Neural progenitor cell (in vitro differentiated cells): ENCODE measurements at places on chromosomes 7 and 10. TPM values are rescaled to one million over a fixed set of nuclear protein-coding genes. Genes with fewer than 3 reads are reported as not detected.

- no peak for DNase-seq
Measured at GRCh38 chr7:94067047-94067446, 62.9 kb upstream of the BET1 start.

The DMTF1 gene
- total RNA-seq: 145 and 176 TPM in 2 replicates

GRCh38 chr10:99768556-99768955 lies 13.9 kb upstream of the ABCC2 start:
- peak; percentile 27 for DNase-seq

GRCh38 chr10:86944907-86945306 lies 12.5 kb downstream of the MMRN2 start:
- DNase-seq: no peak

The FAM25A gene
- not detected in 2 replicates for total RNA-seq

The ABCC2 gene
- total RNA-seq: 0.25 and 0.26 TPM in 2 replicates

DNA sequence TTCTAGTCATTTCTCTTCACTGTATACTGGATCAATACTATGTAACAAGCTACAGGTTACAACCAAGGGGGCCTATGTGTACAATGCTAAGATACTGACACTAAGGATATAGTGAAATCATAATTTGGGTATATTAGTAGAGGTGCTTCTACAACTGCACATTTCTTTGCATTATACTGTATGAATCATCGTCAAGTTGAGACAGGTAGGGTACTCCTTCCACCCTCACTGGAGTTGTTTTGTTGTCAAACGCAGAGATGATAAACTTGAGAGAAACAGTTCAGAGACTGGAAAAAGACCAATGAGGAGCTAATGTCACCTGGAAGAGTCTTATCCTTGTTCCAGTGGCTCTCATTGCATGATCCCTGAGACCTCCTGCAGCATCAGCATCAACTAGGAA lies 208.2 kb upstream of the PRPS1L1 start:
- no peak for DNase-seq

GRCh38 chr7:121334875-121335648 lies 6.3 kb downstream of the WNT16 start:
- DNase-seq: no peak

DNA sequence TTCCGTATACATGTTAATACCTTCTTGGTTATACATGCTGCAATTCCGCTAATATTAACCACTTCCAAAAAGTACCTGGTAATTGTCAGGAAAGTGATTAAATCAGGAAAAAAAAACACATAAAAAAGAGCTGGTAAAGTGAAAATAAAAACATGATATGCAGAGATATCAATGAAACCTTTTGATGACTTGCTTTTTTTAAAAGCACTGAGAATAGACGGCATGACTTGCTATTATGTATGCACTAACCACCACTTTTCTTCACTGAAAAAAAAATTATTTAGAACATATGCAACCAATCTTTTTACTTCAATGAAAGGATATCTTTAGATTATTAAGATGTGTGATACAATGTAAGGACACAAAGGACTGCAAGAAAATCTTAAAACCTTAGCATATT lies 163.0 kb downstream of the KMT2E start:
- DNase-seq: no peak

GRCh38 chr10:73439605-73440312 lies 6.4 kb upstream of the MSS51 start:
- DNase-seq: no peak

The PODXL gene
- total RNA-seq: 37.7 and 38.4 TPM in 2 replicates
